Ureter (tissue), 1 donor: ENCODE measurements at places on chromosomes 16 and 17. TPM values are rescaled to one million over a fixed set of nuclear protein-coding genes. Genes with fewer than 3 reads are reported as not detected.

Gene RNF43
- 19.1 TPM for total RNA-seq

DNA sequence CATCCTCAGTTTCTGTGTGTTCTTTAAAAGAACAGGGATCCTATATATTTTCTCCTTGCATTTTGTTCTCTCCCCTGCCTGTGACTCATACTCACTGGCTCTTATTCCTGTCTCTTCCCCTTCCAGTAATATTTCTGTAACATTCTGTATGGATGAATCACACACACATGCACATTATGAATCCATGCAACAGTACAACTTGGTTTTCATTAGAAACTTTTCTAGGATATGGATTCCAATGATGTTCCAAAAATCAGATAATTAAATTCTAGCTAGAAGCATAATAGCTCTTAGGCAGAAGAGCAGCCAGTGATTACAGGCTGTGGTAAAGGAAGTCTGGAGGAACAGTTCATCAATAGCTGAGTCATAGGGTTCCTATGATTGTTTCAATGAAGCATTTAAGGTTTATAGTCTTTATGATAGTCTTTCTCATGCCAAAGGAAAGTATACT lies 119.6 kb upstream of the PMFBP1 start:
- DNase-seq: no peak

GRCh38 chr16:60204181-60204580 lies 1470.1 kb upstream of the GOT2 start:
- no peak for DNase-seq

Gene GLTPD2
- total RNA-seq: not detected

GRCh38 chr17:19986941-19987861 lies 9.6 kb upstream of the AKAP10 start:
- DNase-seq: no peak

DNA sequence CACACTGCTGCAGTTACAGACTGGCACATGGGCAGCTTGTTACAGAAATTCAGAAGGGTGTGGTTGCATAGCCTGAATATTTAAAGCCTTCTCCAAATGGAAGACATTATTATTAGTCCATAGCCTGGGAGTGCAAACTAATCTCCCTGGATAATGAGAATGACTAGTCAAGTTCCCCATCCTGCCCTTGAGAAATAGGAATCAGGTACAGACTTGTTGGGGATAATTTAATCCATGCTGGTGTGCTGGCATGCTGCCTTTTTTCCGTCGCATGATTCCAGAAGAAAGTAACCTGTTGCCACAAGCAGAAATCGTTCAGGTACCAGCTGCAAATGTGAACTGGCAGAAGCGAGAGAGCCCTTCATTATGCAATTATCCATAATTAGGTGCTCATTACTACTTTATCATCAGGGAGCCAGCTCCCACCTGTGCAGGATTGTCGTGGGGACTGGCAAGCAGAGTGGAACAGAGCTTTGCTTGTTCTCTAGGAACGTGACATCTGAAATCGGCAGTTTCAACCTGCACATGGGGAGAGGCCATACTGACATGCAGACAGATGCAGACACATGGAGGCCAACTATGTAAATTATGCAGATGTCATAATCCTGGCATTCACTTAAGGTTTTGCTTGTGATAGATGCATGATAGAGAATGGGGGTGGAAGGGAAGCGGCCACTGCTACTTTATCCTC lies 419.4 kb downstream of the PMP22 start:
- DNase-seq: no peak

GRCh38 chr17:13587487-13588338 lies 14.0 kb downstream of the HS3ST3A1 start:
- no peak for DNase-seq

- no peak for DNase-seq
Observed at GRCh38 chr17:68184141-68184571, 63.7 kb upstream of the AMZ2 start.

Gene ITGB3
- total RNA-seq: 13.2 TPM

DNA sequence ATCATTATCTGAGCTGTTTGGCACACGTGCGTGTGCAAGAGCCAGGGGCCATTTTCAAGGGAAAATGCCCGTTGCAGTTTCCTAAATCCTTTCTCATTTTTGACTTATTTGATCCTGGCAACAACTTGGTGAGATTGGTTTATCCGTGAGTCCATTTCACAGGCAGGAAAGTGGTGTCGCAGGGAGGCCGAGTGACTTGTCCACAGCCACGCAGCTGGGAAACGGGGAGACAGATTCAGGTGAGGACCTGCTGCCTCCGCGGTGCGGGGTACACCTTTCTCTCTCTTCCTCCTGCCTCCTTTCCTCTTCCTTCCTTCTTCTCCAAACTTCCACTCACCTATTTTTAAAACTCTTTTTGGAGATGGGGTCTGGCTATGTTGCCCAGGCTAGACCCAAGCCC lies 46.3 kb upstream of the ZCCHC14 start:
- DNase-seq: no peak

Gene LGALS9
- 80.7 TPM for total RNA-seq

GRCh38 chr17:39450051-39450450 lies 1.0 kb downstream of the MED1 start:
- DNase-seq: no peak

GRCh38 chr17:9389111-9389527 lies 186.5 kb downstream of the STX8 start:
- no peak for DNase-seq

- DNase-seq: no peak
Observed at GRCh38 chr16:21023509-21024202, 123.1 kb downstream of the LYRM1 start.

DNA sequence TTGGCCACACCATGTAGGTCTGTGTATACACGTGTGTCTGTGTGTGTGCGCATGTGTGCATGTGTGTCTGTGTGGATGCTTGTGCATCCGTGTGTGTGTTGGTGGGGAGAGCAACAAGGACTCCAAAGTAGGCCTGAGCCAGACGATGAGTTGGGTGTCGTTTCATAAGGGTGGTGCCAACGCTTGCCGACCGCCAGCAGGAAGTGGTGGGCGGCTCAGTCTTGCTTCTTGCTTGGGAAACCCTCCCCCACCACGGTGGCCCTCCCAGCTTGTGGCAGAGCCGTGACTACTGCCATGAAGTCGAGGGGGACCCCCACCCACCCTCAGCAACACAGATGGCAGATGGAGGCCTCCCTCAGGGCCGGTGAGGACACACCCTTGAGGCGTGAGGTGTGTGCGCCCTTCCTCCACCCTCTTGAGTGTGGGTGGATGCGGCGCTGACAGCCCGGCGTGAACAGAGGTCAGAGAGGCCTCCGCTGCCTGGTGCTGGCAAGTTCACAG lies 17.5 kb downstream of the SBK1 start:
- DNase-seq: no peak

Gene SEC14L5
- total RNA-seq: not detected

Gene RFFL
- total RNA-seq: 40.1 TPM

DNA sequence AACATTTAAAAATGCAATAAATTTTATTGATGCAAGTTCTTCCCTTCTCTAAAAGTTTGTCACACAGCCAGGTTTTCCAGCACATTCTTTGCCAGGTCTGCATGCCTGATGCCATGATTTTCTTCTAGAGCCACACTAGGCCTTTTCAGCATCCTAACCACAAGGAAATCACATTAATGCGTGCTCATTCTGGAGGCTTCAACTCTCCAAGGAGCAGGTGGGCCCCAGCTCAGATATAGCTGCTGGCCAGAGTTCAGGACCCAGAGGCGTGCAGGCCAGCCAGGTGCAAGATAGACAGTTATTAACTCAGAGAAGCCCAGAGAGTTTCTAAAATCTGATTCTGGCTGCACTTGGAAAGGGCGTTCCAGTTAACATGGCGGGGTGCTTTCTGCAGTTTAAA lies 124.5 kb upstream of the MAF start:
- no peak for DNase-seq

- no peak for DNase-seq
Observed at GRCh38 chr16:57091200-57091974, 996 bp upstream of the CPNE2 start.

DNA sequence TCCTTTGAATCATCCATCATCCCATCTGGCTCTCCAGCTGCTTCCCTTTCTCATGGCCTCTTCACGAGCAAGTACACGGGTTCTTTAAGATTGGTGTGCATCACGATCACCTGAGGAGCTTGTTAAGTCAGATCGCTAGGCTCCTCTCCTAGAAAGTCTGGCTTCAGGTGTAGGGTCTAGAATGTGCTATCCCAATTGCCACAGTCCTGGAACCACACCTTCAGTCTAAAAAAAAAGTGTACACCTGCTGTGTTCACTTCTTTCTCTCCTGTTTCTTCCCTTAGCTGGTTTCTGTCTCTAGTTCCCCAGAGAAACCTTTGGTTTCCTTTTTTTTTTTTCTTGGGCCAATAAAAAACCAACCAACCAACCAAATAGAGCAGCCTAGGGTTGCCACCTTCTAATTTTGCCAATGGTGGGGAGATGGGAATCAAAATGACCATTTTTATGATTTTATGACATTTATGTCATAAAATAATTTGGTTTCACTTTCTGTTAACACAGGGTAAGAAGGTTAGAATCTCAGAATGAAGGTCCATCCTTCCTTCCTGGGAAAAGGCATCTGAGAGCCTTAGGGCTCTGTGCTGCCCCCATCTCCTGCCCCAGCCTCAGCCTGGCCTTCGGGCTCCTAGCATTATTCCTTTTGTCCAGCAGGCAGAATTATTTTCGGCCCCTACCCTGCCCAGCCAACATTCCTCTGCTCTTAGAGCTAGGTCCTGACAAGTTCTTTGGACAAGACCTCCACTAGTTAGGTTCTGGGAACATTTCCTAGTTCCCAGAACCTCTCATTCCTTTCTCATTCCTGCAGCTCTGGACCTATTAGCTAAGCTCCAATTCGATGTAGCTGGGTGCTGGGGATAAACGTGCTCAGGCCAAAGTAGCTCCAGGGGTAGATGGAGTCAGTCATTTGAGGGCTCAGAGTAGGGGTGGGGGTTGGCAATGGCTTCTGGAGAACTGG lies 1.9 kb upstream of the GGT6 start:
- no peak for DNase-seq

DNA sequence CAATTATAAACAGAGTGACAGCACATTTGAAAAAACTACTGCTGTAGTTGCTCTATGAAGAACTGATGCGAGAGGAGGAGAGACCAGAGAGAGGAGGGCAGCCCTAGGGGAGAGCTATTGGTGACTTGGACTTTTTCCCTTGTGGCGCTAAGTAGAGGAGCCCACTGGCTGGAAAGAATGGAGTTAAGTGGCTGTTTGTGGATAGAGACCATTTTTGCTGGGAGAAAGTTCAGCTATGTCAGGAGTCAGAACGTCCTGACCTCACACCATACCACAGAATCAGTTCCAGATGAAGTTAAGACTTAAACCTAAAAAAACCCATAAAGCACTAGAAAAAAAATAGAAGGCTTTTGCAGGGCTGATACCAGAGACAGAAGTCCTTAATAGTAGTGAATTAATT lies 2.0 kb downstream of the POLR2A start:
- DNase-seq: no peak

Gene HNF1B
- 31.5 TPM for total RNA-seq

Gene PIRT
- total RNA-seq: not detected

DNA sequence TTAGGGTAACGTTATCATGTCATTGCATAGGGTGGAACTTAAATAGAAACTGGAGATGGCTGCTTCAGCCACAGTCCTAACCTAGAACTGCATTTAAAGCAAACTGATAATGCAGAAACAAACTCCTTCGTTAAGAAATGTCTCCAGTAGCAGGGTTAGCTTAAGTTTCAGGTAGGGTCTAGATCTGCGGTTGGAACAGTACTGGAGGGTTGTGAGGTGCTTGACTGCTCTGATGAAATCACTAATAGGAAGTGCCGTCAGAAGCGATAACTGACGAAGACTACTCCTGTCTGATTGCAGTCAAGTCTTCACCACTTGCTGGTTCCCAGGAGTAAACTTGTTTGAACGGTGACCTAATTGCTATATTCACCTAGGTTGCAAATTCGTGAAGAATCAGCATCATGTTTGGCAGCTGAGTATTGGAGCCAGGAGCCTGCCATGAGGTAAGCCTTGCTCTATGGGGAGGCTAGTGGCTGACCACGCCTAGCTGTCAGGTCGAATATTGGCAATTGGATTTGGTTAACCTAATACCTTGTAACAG lies 24.5 kb downstream of the TRPV2 start:
- DNase-seq: no peak

Gene XYLT1
- total RNA-seq: 17.0 TPM

Gene TNFRSF13B
- 0.83 TPM for total RNA-seq

DNA sequence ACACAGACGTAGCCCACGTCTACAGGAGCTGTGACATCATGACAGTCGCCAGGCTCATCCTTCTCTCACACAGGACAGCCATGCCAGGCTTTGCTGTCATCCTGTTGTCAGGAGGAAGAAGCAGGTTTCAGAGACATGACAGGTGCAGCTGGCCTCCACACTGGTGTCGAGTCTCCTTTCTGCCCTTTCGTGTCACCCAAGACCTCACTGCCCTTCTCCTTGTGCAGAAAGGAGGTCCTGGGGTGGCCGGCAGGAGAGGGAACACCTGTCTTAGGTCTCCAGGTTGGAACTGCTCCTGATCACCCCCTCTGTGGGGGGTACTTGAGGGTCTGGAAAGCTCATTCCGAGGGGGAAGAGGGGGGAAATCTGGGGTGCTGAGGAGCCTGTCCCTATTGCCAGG lies 41.6 kb upstream of the IRF8 start:
- DNase-seq: peak; percentile 29

DNA sequence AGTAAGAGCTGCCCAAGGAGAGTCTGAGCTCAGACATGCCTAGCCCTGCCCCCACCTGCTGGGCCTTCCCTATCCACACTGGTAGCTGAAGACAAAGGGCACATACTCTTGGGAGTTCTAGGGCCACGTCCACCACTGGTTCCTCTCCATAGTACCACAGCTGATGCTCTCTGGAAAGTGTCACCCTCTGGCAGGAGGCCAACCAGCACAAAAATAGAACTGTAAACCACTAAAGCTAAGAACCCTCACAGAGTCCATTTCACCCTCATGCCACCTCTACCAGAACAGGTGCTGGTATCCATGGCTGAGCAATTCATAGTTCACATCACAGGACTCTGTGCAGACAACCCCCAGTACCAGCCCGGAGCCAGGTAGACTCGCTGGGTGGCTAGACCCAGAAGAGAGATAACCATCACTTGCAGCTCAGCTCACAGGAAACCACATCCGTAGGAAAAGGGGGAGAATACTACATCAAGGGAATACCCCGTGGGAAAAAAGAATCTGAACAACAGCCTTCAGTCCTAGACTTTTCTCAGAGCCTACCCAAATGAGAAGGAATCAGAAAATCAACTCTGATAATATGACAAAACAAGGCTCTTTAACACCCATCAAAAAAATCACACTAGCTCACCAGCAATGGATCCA lies 115.3 kb downstream of the CEP112 start:
- DNase-seq: no peak

Gene CACNA1H
- 24.4 TPM for total RNA-seq

GRCh38 chr16:18841833-18842525 lies 40.6 kb upstream of the ARL6IP1 start:
- DNase-seq: no peak

Gene TBC1D3I
- 2.1 TPM for total RNA-seq

Gene ABCA9
- 4.3 TPM for total RNA-seq
